ENCODE measurements at places on chromosomes 1 and 21.

GRCh38 chr1:175824079-175824478 is 80.7 kb upstream of the TNR start:
- H3K27ac ChIP-seq: no peak overlapping the region
- DNase-seq: peak; percentile 58
- H3K4me3 ChIP-seq: no peak overlapping the region
- H3K4me1 ChIP-seq: no peaks in the 10 kb centered on the region

GRCh38 chr1:33715195-33715811 is 148.6 kb upstream of the HMGB4 start:
- H3K4me3 ChIP-seq: no peak overlapping the region
- no peak for DNase-seq
- H3K36me3 ChIP-seq: no peaks in the 10 kb centered on the region

GRCh38 chr1:145720556-145720877 is 1.2 kb downstream of the CD160 start:
- H3K27ac ChIP-seq: no peak overlapping the region
- peaks cover 34% of the 10 kb centered on the region for H3K27me3 ChIP-seq
- H3K4me3 ChIP-seq: no peak overlapping the region
- peaks cover 14% of the 10 kb centered on the region for H3K4me1 ChIP-seq
- no peaks in the 10 kb centered on the region for H3K36me3 ChIP-seq

- no peak for DNase-seq
- H3K27ac ChIP-seq: no peak overlapping the region
Observed at GRCh38 chr1:108130794-108131193, 69.3 kb downstream of the SLC25A24 start.

GRCh38 chr1:195328102-195328501 is 1280.1 kb downstream of the KCNT2 start:
- no peaks in the 10 kb centered on the region for H3K27me3 ChIP-seq
- H3K27ac ChIP-seq: no peak overlapping the region
- H3K36me3 ChIP-seq: no peaks in the 10 kb centered on the region
- no peaks in the 10 kb centered on the region for H3K4me1 ChIP-seq

DNA sequence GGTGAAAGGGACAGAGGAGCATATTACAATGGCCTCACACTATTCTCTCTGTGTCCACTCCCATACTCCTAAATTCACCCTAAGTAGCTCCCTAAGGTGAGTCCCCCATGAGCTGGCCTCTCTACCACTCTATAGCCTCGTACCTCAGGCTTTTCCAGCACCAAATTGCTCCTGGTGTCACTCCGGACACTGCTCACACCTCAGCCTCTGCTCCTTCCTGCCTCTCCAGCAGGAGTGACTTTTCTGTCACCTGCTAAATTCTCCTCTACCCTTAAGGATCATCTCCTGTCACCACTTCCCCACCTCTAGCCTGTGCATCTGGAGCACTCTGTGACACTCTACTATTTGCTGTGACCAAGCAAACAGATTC is 65.8 kb upstream of the CAMK1G start:
- peaks cover 17% of the 10 kb centered on the region for H3K4me1 ChIP-seq
- H3K27me3 ChIP-seq: no peaks in the 10 kb centered on the region
- H3K36me3 ChIP-seq: no peaks in the 10 kb centered on the region
- no peak overlapping the region for H3K4me3 ChIP-seq
- H3K27ac ChIP-seq: no peak overlapping the region
- DNase-seq: no peak

DNA sequence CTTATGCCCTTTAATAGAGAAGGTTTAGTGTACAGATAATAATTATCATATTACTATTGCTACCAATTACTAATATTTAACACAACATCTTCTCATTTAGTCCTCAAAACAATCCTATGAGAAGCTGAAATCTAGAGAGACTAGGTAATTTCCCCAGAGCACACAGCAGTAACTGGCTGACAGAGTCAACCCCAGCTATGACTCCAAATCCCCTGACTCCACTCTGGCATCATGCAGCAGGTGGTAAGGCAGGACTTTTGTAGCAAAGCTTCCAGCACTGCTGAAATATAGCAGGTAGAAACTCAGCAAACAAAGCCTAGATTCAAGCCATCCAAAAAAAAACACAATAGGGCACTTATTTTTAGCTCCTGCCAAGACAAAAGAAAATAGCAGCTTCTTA is 79.3 kb upstream of the RGS2 start:
- no peaks in the 10 kb centered on the region for H3K36me3 ChIP-seq
- H3K4me1 ChIP-seq: no peaks in the 10 kb centered on the region
- H3K4me3 ChIP-seq: no peak overlapping the region
- no peaks in the 10 kb centered on the region for H3K27me3 ChIP-seq

DNA sequence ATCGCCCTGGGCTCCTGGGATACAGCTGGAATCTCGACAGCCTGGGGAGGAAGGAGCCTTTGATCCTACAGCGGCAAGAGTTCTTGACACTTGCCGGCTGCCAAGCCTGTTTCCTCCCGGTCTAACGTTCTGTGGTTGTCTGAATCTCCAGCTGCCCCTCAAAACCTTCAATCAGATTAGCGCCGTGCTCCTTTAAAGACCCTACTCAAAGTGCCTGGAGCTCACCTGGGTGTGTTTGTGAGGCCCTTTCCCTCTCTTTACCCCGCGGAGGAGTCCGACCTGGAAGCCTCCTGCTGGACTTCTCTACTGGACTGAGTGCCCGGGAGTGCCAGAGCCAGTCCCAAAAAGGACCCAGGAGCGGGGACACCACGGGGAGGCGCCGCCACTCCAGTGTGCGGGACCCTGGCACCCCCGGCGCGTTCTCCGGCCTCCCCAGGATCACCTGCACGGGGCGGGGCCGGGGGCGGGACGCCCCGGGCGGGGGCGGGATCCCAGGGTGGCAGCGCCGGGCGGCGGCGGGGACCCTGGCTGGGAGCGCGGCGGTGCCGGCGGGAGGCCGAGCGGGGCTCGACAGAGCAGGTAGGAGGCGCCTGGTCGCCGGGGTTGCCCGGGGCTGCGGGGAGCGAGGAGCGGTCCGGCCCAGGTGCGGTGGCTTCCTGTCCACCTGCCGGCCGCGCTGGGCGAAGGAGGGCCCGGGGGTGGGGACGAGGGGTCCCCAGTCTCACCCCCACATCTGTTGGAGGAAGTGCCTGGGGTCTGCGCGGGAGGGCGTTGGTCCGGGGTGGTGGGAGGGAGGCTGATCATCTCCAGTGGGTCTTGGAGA is at the start of gene NCMAP:
Gene NCMAP, plus strand, starts transcription at position 497 of the 823 bp plus-strand sequence. CDS start 39,344 bp downstream, outside the sequence.
- H3K27me3 ChIP-seq: peaks cover 51% of the 10 kb centered on the region
- peaks cover 10% of the 10 kb centered on the region for H3K4me1 ChIP-seq
- peak within 1 kb of the TSS; percentile 49 for H3K4me3 ChIP-seq
- peak; percentile 41 for DNase-seq

- H3K36me3 ChIP-seq: no peaks in the 10 kb centered on the region
- H3K4me1 ChIP-seq: peaks cover 9% of the 10 kb centered on the region
- H3K4me3 ChIP-seq: no peak overlapping the region
- no peak for DNase-seq
- H3K27me3 ChIP-seq: no peaks in the 10 kb centered on the region
Observed at GRCh38 chr1:56235909-56236510, 343.4 kb downstream of the PLPP3 start.

DNA sequence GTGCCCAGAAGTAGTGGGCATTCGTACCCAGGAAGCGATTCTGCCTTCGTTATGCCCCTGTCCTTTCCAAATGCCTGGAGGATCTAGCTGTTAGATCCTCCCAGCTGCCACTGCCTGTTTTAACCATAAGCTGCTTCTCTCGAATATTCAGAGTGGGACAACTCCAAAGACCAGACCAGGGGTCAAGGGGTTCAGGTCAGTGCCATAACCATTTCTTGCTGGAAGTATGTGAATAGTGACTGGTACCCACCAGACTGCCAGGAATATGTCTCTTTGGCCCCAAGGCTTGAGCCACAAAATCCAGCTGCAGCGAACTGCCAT is 914 bp upstream of the MTF1 start:
- H3K27me3 ChIP-seq: no peaks in the 10 kb centered on the region
- no peak overlapping the region for H3K27ac ChIP-seq
- peaks cover 7% of the 10 kb centered on the region for H3K36me3 ChIP-seq
- DNase-seq: no peak

GRCh38 chr1:46474570-46474969 is 15.1 kb upstream of the DMBX1 start:
- H3K4me1 ChIP-seq: peaks cover 18% of the 10 kb centered on the region
- no peak overlapping the region for H3K27ac ChIP-seq
- peaks cover 100% of the 10 kb centered on the region for H3K27me3 ChIP-seq
- DNase-seq: no peak
- no peaks in the 10 kb centered on the region for H3K36me3 ChIP-seq

GRCh38 chr1:22870201-22870871 is 102.3 kb downstream of the LACTBL1 start:
- no peak overlapping the region for H3K4me3 ChIP-seq
- H3K4me1 ChIP-seq: peaks cover 17% of the 10 kb centered on the region
- H3K27me3 ChIP-seq: no peaks in the 10 kb centered on the region
- no peaks in the 10 kb centered on the region for H3K36me3 ChIP-seq

DNA sequence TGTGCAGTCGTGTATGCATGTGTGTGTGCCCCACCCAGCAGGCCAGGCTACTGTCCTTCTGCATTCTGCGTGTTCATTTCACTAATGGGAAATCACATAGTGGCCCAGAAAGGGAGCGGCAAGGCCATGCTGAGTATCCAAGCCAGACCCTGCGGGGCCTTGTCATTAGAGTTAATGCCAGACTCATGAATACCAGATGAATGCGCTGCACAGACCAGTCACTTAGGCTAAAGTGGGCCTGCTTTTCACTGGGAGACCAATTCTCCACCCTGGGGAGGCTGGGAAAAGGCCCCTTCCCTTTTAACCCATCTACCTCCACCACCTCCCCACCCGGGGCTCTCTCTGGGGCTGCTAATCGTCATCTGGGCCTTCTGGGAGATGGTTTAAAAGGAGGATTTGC is 17.0 kb upstream of the GRIK3 start:
- DNase-seq: no peak
- H3K36me3 ChIP-seq: no peaks in the 10 kb centered on the region
- no peaks in the 10 kb centered on the region for H3K27me3 ChIP-seq

GRCh38 chr1:82226186-82226505 is 425.4 kb downstream of the ADGRL2 start:
- H3K27ac ChIP-seq: no peak overlapping the region
- peaks cover 21% of the 10 kb centered on the region for H3K4me1 ChIP-seq
- H3K27me3 ChIP-seq: no peaks in the 10 kb centered on the region

- H3K4me3 ChIP-seq: no peak overlapping the region
- H3K4me1 ChIP-seq: peaks cover 6% of the 10 kb centered on the region
- H3K27me3 ChIP-seq: no peaks in the 10 kb centered on the region
Observed at GRCh38 chr1:229243638-229244037, 27.3 kb upstream of the RAB4A start.

DNA sequence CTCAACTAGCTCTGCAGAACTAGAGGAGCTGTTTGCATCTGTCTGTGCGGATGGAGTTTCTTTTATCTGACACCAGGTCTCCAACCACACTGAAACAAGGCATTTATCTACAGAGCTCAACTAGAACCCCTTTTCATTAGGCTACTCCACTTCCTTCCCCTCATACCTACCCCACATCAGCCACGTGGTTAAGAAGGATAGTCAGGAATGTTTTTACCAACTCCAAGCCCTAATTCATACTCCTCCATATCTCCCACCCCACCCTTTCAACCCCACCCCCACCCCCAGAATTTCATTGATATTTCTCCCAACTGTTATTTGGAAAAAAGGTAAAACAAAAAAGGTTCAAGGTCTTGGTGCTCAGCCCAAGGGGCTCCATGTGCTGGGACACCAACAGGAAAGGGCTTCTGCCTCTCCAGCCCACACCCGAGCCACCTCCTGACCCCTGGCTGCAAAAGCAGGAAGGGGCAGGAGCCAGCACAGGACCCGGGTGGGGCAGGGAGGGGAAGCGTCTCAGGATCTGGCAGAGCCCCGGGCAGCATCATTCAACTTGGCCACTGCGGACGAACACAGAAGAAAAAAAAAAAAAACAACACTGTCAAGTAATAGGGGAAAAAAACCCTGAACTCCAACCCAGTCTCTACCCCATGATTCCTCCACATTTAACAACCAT is 7.0 kb downstream of the ENSA start:
- H3K36me3 ChIP-seq: peaks cover 9% of the 10 kb centered on the region
- peak; percentile 21 for DNase-seq
- no peaks in the 10 kb centered on the region for H3K4me1 ChIP-seq
- no peaks in the 10 kb centered on the region for H3K27me3 ChIP-seq
- no peak overlapping the region for H3K4me3 ChIP-seq
- H3K27ac ChIP-seq: peak overlapping the region; percentile 61

- H3K4me1 ChIP-seq: no peaks in the 10 kb centered on the region
- peak; percentile 55 for DNase-seq
- H3K36me3 ChIP-seq: no peaks in the 10 kb centered on the region
- no peaks in the 10 kb centered on the region for H3K27me3 ChIP-seq
- H3K4me3 ChIP-seq: no peak overlapping the region
- no peak overlapping the region for H3K27ac ChIP-seq
Observed at GRCh38 chr21:36478941-36479340, 981 bp downstream of the CLDN14 start.

DNA sequence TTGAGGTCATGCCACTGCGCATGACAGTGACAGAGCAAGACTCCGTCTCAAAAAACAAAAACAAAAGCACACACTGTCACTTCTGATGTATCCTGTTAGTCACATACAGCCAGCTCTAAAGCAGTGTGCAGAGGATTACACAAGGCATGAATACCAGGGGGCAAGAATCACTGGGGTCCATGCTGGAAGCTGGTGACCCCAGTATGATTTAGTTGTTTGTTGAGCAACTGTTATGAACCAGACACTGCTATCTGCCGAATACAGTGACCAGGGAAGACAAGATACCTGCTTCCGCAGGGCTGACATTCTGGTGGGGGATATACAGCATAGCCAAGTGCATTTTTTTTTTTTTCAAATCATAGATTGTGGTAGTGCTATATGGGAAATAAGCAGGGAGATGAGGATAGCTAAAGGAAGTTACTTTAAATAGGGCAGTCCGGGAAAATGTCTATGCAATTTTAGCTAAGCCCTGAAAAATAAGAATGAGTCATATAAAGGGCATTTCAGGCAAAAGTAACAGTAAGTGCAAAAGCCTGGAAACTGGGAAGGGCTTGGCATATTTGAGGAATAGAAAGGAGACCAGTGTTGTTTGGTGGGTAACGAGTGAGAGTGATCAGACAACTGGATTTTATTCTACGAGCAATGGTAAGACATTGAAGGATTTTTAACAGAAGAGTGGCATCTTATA is 69.7 kb downstream of the ADSS2 start:
- H3K4me3 ChIP-seq: no peak overlapping the region
- H3K27me3 ChIP-seq: no peaks in the 10 kb centered on the region
- no peak for DNase-seq
- no peaks in the 10 kb centered on the region for H3K36me3 ChIP-seq
- H3K4me1 ChIP-seq: no peaks in the 10 kb centered on the region

- H3K4me1 ChIP-seq: no peaks in the 10 kb centered on the region
- no peaks in the 10 kb centered on the region for H3K27me3 ChIP-seq
- DNase-seq: no peak
- H3K4me3 ChIP-seq: no peak overlapping the region
- no peaks in the 10 kb centered on the region for H3K36me3 ChIP-seq
- H3K27ac ChIP-seq: no peak overlapping the region
Observed at GRCh38 chr1:153842006-153842471, 66.8 kb downstream of the SLC27A3 start.

- no peaks in the 10 kb centered on the region for H3K27me3 ChIP-seq
- no peaks in the 10 kb centered on the region for H3K36me3 ChIP-seq
- H3K27ac ChIP-seq: no peak overlapping the region
- DNase-seq: no peak
Observed at GRCh38 chr1:165490175-165490574, 45.2 kb upstream of the RXRG start.

GRCh38 chr1:64000021-64000420 is 203.4 kb upstream of the UBE2U start:
- H3K36me3 ChIP-seq: no peaks in the 10 kb centered on the region
- DNase-seq: no peak
- H3K27me3 ChIP-seq: no peaks in the 10 kb centered on the region
- no peak overlapping the region for H3K27ac ChIP-seq
- no peak overlapping the region for H3K4me3 ChIP-seq

Measured in neural progenitor cell (in vitro differentiated cells).